Fibroblast of gingiva (primary cell): ENCODE measurements at places on chromosomes 12 and 14.
A peak's percentile ranks its signal among the peaks of the same experiment; 100 is the strongest.

DNA sequence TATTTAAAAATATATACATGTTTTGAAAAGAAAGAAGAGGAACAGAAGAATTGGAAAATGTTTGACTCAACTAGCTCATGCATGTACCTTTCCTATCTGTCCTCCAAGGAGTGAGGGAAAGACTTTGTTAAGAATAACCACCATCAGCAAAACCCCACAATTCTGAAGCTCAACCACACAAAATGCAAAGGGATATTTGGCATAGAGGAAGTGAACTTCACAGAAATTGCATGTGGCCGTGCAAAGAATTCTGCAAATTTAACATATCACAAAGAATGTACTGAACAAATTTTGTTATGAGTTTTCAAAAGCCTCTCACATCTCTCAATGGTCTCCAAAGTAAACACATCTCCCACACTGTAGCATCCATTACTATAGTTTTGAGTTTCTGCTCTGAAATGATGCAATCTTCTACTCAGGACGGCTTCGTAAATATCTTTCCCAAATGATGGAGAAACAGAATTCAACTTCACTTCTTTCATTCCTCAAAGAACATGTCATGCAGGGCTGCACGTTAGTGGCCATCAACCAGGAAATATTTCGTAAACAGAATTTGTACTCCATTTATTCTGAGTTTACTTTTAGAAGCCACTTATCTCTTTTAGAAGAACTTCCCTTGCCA, 17.6 kb downstream of the DUSP6 start:
- DNase-seq: peak; percentile 69

DNA sequence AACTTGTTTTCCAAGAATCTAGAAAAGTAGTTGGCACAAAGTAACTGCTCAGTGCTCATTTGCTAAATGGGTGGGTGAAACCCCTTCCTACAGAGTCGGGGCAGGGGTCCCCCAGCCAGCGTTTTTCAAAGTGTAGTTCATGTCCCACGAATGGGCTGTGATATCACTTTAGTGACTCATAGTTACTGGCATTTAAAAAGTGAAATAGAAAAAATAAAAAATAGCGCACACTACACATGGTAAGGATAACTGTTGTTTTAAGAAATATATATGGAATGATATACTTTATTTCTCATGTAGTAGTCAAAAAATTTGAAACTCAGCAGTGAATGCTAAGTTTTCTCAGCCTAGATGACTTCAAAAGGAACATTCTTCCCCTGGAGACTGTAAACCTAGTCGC, 250.4 kb downstream of the CHST11 start:
- no peak for DNase-seq

- no peak for DNase-seq
These were observed 26.9 kb downstream of the GOLGA3 start for GRCh38 chr12:132801741-132802140.

GRCh38 chr14:59870277-59871165, at the start of gene RTN1:
TSS of gene RTN1 (minus strand) at chr14:59870776. CDS start at chr14:59870630, 146 bp downstream.
- DNase-seq: peak; percentile 25

DNA sequence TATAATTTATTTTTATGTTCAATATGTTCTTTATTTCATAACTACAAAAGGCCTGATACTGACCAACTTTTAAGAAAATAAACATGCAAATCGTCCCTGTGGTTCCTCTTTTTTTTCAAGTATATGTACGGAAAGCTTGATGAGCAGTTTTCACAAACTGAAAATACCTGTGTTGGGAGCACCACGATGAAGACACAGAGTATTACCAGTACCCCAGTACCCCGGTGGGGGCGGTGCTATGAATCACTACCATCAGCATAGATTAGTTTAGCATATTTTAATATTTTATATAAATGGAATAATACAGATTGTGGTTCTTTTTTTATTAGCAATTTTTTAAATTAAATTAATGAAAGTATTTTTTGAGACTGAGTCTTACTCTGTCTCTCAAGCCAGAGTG, 7.0 kb downstream of the B4GALNT3 start:
- DNase-seq: no peak

DNA sequence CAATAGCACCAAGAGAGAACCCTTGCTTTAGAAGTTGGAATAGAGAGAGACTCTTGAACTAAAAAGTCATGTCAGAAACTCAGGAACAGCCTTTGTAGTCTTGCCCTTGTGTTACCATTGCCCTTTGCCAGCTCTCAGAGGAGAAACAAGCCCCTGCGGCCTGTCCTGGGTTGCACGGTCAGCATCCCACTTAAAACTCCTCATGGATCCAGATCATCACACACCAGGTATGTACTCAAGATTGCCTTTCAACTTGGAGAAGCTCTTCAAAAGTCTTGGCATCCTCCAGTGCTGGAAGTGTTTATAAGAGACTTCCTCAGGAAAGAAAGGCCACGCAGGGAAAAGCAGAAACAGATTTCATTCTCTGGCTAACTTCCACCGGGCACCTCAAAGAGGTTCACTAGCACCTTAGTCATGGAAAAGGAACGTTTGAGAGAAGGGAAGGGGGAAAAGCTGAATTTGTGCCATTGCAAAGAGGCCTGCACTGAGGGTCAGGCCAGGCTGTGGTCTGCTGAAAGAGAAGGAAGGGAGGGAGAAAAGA, 594.2 kb downstream of the MED13L start:
- DNase-seq: no peak

GRCh38 chr14:65214741-65215140, 112.4 kb upstream of the MAX start:
- DNase-seq: no peak

DNA sequence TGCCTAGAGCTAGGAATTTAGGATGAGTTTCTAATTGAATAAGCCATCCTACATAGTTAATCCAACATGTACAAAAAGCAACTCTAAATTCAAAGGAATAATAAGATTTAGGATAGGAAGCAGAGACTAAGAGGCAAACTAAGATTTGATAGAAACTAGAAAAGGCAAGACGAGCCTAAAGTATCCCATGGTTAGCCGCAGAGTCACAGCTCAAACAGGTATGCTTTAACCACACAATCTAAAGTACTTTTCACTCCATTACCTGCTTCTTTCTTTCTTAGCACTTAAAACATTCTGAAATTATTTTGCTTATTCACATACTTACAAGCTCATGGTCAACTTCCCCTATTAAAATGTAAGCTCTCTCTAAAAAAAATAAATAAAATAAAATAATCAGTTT, 51.8 kb downstream of the OTOGL start:
- DNase-seq: no peak

GRCh38 chr14:54700717-54701116, 133.8 kb downstream of the SAMD4A start:
- DNase-seq: no peak

GRCh38 chr12:106919910-106920544, 35.7 kb upstream of the TMEM263 start:
- peak; percentile 39 for DNase-seq
